Astrocyte of the cerebellum (primary cell): ENCODE measurements at places on chromosomes 7 and 10.

GRCh38 chr10:17676919-17677318 lies 33.0 kb downstream of the STAM start:
- peak; percentile 33 for DNase-seq

DNA sequence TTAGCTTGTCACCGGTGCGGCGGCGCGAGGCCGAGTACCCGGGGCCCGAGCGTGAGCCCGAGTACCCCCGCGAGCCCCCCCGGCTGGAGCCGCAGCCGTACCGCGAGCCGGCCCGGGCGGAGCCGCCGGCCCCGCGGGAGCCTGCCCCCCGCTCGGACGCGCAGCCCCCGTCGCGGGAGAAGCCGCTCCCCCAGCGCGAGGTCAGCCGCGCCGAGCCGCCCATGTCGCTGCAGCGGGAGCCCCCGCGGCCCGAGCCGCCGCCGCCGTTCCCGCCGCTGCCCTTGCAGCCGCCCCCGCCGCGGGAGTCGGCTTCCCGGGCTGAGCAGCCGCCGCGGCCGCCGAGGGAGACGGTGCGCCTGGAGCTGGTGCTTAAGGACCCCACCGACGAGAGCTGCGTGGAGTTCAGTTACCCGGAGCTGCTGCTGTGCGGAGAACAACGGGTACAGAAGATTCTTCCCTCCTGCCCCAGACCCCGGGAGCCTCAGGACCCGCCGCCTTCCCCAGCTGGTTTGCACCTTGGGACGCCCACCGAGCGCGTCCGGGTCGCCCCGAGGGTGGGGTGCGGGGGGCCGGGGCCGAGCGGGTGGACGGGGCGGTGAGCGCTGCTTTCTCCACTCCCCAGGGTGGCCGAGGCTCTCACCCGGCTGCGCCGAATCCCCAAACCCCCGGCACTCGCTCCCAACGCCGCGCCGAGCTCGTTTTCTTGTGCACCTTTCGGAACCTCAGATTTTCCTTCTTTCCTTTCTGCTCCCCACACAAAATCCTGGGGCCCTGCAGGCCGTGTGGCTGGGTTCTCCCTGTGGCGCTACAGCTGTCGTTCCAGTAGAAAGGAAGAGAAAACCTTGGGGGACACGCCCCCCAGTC lies 708 bp downstream of the UBN2 start:
- DNase-seq = no peak

DNA sequence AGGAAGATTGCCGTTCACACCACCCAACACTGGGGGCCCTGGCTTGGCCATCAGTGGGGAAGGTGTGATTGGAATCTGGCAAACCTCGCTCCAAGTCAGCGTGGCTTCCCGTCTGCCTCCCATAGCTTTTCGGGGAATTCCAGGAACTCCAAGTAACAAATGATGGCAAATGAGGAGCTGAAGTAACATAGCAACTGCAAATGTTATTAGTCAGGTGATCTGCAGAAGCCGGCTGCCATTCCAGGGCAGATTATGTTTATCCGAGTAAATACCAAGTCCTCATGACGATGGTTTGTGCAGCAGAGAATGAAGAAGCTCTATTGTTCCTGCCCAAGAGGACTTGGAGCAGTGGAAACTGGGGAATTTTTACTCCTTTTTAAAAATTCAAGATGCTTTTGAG lies 270.5 kb upstream of the PODXL start:
- no peak for DNase-seq

DNA sequence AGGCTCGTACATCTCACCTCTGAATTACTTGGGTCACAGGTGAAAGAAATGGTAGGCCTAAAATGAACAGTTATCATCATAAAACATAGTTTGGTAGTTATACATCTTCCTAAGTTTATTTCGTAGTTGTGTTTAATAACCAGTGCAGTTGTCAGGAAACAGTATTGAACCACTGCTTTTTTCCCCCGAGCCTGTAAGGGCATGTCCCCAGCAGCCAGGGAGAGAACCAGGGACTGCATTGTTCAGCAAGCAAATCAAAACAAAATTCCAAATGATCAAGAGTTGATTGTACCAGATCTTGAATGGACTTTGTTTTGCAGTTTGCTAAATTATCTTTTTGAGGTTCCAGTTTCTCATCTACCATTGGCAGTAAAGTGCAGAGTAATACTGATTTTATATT lies 2.4 kb downstream of the EIF4H start:
- DNase-seq = no peak

- no peak for DNase-seq
Observed at GRCh38 chr10:124708922-124709520, 35.2 kb downstream of the FAM53B start.

DNA sequence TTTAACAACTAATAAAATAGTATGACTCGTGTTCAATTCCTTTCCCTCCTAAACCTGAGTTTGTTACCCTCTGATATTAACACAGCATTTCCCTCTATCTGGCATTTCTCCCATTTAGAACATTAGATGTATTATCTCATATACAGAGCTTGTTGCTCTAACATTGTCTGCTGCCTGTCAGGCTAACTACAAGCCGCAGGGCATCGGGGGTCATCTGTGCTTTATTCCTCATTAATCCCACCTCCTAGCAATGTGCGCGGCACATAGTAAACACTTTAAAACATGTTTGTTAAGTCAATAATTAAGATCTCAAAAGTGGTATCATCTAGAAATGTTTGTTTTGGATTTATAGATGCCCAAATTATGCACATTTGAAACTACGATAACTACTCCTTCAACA lies 52.9 kb upstream of the NEBL start:
- no peak for DNase-seq

DNA sequence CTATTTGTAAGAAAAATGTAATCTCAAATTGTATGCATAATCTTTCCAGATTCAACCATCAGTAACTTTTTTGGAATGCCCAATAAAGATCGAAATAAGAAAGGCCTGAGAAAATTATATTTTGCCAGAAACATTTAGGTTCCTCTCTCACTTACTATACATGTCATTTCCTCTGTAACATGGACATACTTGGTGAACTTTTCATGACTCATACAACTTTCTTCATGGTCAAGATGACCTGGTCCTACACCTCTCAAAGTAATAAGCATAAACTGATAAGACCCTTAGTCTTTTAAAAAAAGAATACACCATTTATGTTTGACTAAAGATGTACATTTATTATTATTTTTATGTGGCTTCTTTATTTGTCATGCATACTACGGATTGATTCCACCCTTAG lies 125.3 kb downstream of the REEP3 start:
- no peak for DNase-seq

DNA sequence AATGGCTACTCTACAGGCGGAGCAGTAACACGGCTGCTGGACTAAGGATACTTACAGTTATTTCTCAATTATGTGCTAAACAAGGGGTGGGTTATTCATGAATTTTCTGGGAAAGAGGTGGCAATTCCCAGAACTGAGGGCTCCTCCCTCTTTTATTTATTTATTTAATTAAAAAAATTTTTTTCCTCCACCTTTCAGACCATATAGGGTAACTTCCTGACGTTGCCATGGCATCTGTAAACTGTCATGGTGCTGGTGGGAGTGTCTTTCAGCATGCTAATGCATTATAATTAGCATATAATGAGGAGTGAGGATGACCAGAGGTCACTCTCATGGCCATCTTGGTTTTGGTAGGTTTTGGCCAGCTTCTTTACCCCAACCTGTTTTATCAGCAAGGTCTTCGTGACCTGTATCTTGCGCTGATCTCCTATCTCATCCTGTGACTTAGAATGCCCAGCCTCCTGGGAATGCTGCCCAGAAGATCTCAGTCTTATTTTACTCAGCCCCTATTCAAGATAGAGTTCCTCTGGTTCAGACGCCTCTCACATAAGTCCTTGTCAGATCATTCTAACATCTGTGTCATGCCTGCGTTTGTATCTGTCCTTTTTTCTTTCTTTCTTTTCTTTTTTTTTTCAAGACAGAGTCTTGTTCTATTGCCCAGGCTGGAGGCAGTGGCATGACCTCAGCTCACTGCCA lies 15.9 kb upstream of the STOX1 start:
- DNase-seq = no peak
